MM.1S (cell line): ENCODE measurements at places on chromosomes 7 and 10.
A peak's percentile ranks its signal among the peaks of the same experiment; 100 is the strongest.

DNA sequence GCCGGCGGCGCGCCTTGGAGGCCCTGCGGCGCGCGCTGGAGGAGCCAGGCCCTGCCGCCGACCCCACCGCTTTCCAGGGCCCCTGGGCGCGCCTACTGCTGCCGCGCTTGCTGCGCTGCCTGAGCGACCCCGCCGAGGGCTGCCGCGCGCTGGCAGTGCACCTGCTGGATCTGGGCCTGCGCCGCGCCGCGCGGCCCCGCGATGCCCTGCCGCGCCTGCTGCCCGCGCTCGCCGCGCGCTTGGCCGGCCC, 280 bp downstream of the DNAAF5 start:
- H3K27me3 ChIP-seq = no peaks in the 10 kb centered on the region
- peaks cover 9% of the 10 kb centered on the region; the same call in 1 of the 2 replicates for H3K36me3 ChIP-seq
- peak overlapping the region; percentile 67; the same call in 1 of the 2 replicates for H3K4me3 ChIP-seq
- peak; percentile 6 for DNase-seq
- H3K4me1 ChIP-seq = peaks cover 11% of the 10 kb centered on the region
- no peak overlapping the region for H3K27ac ChIP-seq

DNA sequence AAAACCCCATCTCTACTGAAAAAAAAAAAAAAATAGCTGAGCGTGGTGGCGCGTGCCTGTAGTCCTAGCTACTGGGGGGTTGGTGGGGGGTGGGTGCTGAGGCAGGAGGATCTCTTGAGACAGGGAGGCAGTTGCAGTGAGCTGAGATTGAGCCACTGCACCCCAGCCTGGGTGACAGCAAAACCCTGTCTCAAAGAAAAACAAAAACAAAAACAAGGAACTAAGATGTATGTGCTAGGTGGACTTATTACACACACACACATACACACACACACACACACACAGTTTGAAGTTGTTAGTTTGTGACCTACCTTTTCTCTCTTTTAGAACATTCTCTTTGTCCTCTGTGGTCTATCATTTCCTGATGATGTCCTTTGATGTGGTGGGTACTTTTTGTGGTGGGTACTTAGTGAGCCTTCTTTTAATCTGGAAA, 53.5 kb downstream of the EXOC6 start:
- H3K27me3 ChIP-seq = no peaks in the 10 kb centered on the region
- H3K36me3 ChIP-seq = no peaks in the 10 kb centered on the region
- H3K27ac ChIP-seq = no peak overlapping the region
- H3K4me1 ChIP-seq = peaks cover 12% of the 10 kb centered on the region; the same call in 1 of the 2 replicates
- DNase-seq = peak; percentile 88
- no peak overlapping the region for H3K4me3 ChIP-seq

DNA sequence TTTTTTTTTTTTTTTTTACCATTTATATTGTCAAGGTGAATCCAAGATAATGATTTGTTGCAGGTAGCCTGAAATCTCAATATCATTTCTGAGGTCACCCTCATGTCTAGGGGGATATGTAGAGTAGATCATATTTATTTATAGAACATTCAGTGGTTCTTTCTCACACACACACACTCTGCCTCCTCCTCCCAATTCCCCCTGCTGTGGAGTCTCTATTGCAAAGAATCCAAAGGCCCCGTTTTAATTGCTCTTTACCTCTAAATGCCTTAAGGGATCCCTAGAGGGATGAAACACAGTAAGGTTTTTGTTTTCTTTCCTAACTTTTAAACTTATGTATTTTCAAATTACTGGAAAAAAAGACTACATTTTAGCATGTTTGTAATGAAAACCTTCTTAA, 170.0 kb downstream of the PRKG1 start:
- no peaks in the 10 kb centered on the region for H3K36me3 ChIP-seq
- H3K27ac ChIP-seq = no peak overlapping the region
- DNase-seq = no peak
- no peaks in the 10 kb centered on the region for H3K4me1 ChIP-seq
- no peaks in the 10 kb centered on the region for H3K27me3 ChIP-seq
- no peak overlapping the region for H3K4me3 ChIP-seq

DNA sequence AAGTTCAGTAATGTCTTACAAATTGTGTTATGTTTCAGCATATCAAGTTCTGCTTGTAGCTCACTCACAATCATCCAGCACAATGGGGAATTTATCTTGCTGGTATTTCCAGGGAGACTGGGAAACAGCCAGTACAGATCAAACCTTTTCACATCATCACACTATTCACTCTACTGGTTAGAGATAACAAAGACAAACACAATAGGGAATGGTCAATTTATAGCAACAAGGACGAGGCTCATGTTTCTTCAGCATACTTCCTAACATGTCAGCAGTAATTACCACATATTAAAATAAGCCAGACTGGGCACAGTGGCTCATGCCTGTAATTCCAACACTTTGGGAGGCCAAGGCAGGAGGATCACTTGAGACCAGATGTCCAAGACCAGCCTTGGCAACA, 38.3 kb downstream of the TOMM7 start:
- H3K36me3 ChIP-seq = no peaks in the 10 kb centered on the region
- no peak overlapping the region for H3K4me3 ChIP-seq
- no peak overlapping the region for H3K27ac ChIP-seq
- no peaks in the 10 kb centered on the region for H3K27me3 ChIP-seq

DNA sequence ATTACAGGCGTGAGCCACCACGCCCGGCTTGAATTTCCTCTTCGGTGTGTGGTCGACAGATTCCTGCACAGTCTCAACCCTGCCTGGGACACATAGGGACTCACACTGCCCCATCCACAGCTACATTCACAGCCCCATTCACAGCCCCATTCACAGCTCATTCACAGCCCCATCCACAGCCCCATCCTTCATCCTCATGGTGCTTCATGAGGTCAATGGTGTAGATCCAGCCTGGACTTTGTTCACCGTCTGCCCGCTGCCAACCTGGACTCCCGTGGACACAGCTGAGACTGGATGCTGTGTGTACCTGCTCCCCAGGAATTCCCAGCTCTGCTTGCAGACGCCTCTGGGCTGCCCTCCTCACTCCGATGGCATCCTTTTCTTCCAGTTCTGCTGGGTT, 5.2 kb downstream of the IDI2 start:
- no peak for DNase-seq
- H3K4me3 ChIP-seq = no peak overlapping the region
- no peaks in the 10 kb centered on the region for H3K27me3 ChIP-seq
- peaks cover 5% of the 10 kb centered on the region for H3K36me3 ChIP-seq
- no peak overlapping the region for H3K27ac ChIP-seq

DNA sequence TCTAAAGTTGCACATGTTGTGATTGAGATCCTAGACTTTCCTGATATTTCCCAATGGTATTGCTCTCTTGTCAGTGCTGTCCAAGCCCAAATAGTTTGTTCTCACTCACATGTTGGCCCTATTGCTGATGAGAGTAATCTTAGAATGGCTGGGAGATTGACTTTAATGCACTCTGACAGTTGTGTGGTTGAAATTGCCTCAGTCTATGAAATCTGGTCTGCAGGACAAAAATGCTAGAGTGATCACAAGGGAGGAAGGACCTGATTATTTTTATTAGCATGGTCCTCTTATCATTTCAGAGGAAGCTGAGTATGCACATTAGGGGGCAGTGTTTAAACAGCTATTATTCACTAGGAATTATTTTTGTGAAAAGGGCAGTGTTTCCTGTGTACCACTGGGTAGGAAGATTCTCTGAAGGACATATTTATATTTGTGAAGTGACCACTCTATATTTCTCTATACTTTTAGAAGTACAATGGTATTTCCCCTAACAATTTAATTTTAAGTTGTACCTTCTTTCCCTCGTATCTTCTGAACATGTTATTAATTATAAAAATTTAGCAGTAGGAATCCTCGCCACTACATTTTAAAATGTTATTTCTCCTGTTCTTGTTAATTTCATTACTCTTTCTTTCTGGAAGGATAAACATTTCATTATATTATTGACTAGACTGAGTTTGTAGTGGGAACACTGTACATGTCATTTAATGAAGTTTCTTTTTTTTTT, 64.4 kb downstream of the SUGCT start:
- no peak overlapping the region for H3K27ac ChIP-seq
- no peaks in the 10 kb centered on the region for H3K36me3 ChIP-seq
- peak; percentile 14 for DNase-seq
- no peak overlapping the region for H3K4me3 ChIP-seq

DNA sequence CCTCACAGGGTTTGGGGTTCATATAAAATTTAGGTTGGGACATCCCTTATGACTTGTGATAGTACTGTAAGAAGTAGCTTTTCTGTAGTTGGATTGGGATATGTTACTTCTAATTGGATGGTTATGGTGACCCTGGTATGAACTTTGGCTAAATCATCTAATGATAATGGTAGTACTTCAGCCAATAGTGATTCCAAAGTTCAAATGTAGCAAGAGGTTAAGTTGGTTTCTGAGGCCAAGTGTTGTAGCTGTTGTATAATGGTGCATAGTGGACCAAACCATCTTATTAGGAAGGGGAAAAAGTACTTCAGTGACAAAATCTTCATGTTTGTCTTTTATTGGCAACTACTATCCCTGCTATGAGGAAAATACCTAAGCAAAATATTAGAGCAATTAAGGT, 542.1 kb upstream of the IGFBP3 start:
- no peaks in the 10 kb centered on the region for H3K4me1 ChIP-seq
- H3K27ac ChIP-seq = no peak overlapping the region
- no peak overlapping the region for H3K4me3 ChIP-seq

GRCh38 chr7:36884351-36884750, 160.1 kb upstream of the AOAH start:
- 0 out of 2 replicates have a peak, but pooled peaks cover 3% of the 10 kb centered on the region for H3K36me3 ChIP-seq
- DNase-seq = no peak
- no peaks in the 10 kb centered on the region for H3K27me3 ChIP-seq
- H3K4me1 ChIP-seq = no peaks in the 10 kb centered on the region
- H3K4me3 ChIP-seq = no peak overlapping the region

- H3K36me3 ChIP-seq = peaks cover 7% of the 10 kb centered on the region; the same call in 1 of the 2 replicates
- H3K4me1 ChIP-seq = peaks cover 50% of the 10 kb centered on the region
- H3K27ac ChIP-seq = peak overlapping the region; percentile 99
- H3K27me3 ChIP-seq = no peaks in the 10 kb centered on the region
- peak; percentile 71 for DNase-seq
Observed at GRCh38 chr7:47475880-47476227, 106.1 kb downstream of the TNS3 start.

DNA sequence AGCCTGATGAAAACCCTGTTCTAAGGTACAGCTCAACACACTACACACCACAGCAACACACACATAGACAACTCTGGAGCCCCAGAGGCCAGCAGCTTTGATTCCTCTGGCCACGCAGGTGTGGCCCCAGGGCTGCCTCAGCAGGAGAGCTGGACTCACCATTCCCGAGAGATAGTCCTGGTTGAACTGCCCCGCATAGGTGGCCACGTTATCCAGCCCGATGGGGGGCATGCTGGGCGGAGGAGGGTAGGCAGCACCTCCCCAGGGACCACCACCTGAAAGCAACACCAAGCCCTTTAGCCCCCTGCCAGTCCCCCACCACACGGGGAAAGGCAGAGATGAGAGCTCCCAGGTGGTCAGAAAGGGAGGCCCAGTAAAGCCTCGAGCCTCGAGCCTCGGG, 34.7 kb downstream of the ANXA11 start:
- no peaks in the 10 kb centered on the region for H3K27me3 ChIP-seq
- no peaks in the 10 kb centered on the region; the same call in 1 of the 2 replicates for H3K36me3 ChIP-seq
- no peak overlapping the region for H3K27ac ChIP-seq
- H3K4me1 ChIP-seq = no peaks in the 10 kb centered on the region
